ENCODE measurements at places on chromosomes 5 and 9. TPM values are rescaled to one million over a fixed set of nuclear protein-coding genes. Genes with fewer than 3 reads are reported as not detected.

DNA sequence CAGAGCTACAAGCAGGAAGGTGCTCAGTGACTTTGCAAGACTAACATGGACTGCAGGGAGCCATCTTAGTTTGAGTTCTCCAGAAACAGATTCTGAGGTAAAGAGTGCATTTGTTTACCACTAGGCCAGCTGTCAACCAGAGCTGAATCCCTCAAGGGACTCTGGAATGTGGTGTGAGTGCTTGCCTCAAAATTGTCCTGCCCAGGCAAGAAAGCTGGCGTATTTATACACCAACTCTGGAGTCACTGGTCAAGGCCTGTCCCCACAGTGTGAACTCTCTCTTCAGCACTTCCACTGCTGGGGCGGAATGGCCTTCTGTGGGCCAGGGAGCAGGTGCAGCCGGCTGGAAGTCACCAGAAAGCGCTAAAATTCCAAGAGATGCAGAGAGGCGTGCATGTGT, 139.2 kb upstream of the TBCA start:
- no peak for DNase-seq

DNA sequence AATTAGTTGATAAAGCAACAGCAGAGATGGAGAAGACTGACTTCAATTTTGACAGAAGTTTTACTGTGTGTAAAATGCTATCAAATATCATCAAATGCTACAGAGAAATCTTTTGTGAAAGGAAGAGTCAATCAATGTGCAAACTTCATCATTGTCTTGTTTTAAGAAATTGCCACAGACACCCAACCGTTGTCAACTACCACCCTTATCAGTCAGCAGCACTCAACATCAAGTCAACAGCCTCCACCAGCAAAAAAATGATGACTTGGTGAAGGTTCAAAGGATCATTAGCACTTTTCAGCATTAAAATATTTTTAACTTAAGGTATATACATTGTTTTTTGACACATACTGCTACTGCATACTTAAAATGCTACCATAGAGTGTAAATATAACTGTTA, 888.8 kb downstream of the CDH18 start:
- no peak for DNase-seq

Gene PDCD1LG2
- total RNA-seq, result 2.5 TPM

Gene ANKRD33B
- 5.2 TPM for total RNA-seq

DNA sequence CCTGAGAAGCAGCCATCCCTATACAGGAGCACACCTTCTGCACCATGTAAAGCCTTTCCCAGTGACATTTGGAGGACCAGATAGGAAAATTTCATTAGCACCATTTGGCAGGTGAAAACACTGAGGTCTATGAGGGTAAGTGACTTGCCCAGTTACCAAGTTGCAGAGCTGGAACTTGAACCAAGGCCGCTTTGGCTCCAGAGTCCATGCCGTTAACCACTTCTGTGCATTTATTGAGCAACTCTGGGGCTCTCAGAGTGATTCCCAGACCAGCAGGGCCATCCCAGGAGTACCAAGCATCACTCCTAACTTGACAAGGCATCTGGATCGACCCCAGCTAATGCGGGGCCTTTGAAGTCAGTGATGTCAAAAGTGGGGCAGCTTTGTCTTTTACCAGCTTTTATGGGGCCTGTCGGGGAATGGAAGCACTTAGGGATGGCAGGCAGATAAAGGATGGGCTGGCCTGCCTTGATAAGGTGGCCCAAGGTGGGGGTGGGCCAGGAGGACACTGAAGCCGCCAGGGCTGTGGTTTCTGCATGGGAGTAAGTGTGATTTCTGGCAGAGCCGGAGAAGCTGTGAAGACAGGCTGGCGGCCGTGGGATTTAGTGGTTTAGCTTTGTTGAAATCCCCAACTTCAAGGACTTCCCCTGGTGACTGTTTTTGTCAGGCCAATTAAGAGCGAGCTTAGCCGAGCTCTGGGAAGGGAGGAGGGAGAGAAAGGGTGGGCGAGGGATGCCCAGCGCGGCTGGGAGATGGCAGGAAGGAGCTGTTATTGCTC, 127.3 kb downstream of the MACROH2A1 start:
- DNase-seq, result no peak

GRCh38 chr5:68253624-68254585, 38.3 kb downstream of the PIK3R1 start:
- no peak for DNase-seq

DNA sequence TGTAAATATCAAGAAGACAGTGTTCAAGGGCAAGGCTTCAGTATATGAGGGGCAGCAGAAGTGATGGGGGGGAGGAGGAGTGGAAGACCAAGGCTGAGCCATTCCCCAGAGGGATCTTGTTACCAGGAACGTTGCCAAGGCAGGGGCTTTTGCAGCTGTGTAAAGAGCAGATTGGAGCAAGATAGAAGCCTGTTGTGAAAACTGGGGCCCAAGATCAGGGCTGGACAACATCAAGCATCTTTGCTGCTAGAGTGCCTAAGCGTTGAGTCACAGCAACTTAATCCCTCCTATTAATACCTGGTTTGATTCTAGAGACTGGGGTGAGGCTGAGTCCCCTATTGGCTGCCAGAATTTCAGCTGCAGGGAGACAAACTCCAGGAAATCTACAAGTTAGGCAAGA, 18.4 kb upstream of the ERCC6L2 start:
- DNase-seq, result no peak

Gene MAMDC2
- 14.4 TPM for total RNA-seq

GRCh38 chr9:77276799-77277198, 99.5 kb downstream of the VPS13A start:
- no peak for DNase-seq

All from heart left ventricle (tissue), 16 donors.